ENCODE measurements at places on chromosomes 6 and 20.

DNA sequence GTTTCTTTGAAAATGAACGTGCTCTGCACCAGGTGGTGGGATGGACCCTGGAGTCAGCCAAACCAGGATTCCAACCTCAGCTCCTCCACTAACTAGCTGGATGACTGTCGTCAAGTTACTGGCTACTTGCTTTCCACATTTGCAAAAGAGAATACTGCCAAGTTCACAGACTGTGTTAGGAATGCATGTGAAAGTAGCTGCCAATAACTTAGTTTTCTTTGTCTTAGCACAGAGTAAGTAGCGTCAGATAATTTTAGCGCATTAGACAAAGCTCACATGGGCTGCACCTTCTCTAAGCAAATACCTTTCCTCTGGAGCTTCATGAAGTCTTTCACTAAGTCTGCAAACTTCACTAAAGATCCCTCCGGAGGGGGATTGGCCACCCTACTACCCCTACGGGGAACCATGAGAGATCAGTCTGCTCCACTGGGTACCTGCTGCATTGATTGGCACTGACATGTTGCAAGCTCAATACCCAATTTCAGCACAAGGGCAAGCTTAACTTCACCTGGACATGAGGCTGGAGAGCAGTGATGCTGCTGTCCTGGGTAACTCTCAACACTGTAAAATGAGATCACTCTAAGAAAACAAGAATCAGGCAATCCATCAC, 113.9 kb downstream of the MBOAT1 start:
- no peak for DNase-seq

- no peak for DNase-seq
These were observed 3.6 kb upstream of the PTGIS start for GRCh38 chr20:49571553-49571835.

DNA sequence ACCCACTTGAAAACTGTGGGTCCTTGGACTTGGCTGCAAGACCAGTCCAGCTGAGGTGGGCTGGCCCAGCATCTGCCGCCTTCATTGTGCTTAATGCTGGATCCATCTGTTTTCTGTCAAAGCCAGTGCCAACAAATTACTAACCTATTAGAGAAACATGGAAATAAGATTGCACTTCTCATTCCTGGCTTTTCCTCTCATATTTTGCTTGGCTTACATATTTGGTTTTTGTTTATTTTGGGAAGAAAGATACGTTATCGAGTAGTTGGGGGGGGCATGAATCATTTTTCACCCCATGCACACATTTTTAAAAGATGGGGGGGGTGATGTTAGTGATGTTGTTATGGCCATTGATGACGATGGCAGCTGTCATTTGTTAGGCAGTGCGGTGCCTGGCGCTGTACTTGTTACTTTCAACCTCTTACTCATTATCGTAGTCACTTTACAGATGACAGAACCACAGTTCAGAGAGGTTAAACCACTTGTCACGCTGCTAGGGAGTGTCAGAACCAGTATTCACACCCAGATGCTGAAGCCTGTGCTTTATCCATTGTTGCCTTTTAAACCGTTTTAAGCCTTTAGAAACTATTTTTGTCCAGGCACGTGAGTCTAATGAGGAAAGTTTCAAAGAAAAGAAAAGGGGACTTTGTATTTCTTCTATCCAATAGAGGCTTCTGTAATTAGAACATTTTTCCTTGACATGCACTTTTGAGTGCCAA, 180.0 kb downstream of the TMEM242 start:
- no peak for DNase-seq

GRCh38 chr20:3398681-3399252, 8.7 kb downstream of the DNAAF9 start:
- no peak for DNase-seq

DNA sequence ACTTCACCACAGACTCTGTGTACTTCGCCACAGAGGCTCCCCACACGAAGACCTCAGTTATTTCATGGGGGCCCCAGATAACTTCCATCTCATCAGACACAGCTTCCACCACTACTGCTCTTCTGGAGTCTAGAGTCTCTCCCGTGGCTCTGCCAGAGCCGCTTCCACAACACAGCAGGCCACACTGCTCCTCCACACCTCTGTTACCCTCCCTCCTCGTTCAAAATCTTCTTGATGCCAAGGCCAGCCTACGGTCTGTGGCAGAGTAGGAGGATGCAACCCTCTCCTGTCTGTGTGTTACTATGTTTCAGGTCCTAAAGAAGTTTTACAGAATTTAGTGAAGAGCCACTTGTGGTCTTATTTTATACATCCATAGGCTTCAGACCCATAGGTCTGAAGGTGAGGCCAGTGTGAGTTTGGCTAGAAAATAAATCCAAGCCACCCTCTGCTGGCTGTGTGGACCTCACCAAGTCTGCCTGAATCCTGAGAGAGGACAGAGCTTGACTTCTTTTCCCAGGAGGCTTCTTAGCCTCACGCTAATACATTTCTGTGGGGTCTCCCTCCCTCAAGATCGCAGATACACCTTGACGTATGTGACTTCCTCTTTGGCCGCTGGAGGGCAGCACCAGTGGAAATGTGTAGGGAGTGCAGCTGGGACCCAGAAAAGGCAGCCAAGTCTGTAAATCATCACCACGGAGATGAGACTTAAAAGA, 197.7 kb downstream of the FAXC start:
- DNase-seq = no peak

DNA sequence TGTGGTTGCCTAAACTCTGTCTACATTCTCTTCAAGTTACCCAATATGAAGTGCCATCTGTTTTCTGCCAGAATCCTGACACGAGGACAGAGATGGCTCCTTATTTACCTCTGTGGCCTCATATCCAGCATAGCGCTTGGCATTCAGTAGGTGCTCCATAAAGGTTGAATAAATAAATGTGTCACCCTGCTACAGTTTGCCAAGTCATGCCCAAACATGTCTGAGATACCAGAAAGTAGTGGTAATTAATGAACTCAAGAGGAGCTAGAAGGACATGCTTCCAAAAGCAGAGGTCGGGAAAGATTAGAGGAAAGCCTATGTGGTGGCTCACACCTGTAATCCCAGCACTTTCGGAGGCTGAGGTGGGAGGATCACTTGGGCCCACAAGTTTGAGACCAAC, 30.9 kb upstream of the E2F3 start:
- DNase-seq = no peak

DNA sequence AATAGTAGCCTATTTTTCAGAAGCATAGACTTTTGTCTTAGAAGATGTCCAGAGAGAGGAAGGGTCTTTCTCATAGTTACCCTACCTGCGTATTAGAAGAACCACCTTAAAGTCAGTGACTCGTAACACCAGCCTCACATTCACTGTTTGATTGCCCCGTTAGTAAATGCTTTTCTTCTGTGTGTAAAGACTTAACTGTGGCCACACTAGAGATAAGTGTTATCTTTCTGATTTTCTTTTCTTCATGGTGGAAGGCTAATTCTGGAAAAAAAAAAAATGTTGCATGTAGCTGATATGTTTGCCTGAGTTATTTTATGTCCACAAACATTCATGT, 83.9 kb downstream of the SAMD3 start:
- no peak for DNase-seq

GRCh38 chr6:37513576-37513975, 13.9 kb upstream of the CCDC167 start:
- DNase-seq = no peak

- DNase-seq = no peak
These were observed 1.5 kb downstream of the TFAP2A start for GRCh38 chr6:10413262-10413849.

DNA sequence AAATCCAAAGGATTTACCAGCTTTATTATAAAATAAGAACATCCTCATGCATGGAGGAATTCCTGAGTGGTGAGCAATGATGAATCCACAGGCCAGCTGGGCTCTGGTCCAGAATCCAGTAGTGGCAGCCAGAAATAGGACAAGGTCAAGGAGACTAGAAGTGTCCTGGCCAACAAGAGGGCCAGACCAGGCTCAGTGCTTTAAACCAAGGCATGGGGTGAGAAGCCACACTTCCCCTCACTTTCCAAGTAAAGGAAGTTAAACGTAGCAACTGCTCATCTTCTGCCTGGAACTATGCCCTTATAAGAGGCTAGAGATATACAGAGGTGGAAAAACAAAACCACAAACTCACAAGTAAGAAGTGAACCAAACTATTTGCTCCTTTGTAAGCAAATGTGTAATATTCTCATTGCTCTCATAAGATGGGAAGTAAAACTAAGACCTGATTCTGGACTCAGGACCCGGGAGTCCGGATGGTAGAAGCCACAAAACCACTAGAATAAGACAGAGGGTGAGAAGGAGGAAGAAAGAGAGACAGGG, 253.2 kb downstream of the UST start:
- DNase-seq = no peak

DNA sequence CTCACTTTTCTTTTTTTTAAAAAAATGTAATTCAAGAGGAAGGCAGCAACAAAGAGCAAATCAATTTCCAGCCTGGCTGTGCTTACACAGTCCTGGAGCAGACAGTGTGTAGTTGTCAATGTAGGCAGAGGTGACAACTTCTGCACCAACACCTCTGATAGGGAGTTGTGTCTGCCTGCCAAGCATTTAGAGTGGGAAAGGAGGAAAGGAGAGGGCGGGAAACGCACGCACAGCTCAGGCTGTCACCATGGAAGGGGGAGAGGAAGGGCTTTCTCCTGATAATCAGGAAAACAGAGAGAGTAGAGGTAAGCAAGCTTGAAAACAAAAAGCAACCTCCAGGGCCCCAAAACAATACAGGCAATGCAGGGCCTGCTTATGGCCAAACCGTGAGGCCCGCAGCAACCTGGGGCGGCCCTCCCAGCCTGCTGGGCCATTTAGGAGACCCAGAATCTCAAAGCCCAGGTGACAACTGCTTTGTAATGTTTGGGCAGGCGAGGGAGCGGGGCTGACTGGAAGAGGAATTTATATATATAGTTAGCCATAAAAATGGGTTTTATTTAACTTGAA, 41.5 kb upstream of the GFOD1 start:
- no peak for DNase-seq

DNA sequence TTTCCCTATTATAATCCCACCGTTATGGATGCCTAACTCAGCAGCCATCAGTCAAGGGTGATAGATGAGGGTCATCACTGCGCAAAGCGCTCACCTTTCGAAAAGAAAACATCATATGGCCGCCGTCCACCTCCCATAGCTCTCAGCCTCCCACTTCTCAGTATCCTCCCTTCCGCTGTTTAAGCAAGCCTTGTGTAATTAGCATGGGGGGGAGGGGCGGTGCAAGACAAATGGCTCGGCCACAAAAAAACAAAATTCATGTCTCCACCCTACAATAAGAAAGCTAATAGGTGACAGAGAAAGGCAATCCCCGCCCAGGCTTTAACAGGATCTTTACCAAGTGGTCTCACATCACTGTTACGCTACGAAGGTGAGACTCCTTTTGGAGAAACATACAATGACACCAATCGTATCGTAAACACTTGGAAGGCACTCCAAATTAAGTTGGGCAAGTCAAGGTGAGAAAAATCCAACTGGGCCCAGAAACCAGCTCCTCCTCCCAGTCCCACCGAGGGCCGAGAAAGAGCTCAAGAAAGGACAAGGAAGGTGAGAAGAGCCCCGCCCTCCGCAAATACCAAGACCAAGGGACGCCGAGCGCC, 645 bp downstream of the DDX39B start:
- DNase-seq = peak; percentile 41

GRCh38 chr6:2744209-2744771, 6.4 kb downstream of the MYLK4 start:
- DNase-seq = no peak

All from activated T-helper 1 cell treated with anti-CD3 and anti-CD28 coated beads, Interleukin-2, amount 50 U/mL, for 16 hours (primary cell).